NCI-H2227 treated with DMSO at 0.1 percent for 48 hours (cell line): ENCODE measurements at places on chromosomes 5 and 9.
A peak's percentile ranks its signal among the peaks of the same experiment; 100 is the strongest.

DNA sequence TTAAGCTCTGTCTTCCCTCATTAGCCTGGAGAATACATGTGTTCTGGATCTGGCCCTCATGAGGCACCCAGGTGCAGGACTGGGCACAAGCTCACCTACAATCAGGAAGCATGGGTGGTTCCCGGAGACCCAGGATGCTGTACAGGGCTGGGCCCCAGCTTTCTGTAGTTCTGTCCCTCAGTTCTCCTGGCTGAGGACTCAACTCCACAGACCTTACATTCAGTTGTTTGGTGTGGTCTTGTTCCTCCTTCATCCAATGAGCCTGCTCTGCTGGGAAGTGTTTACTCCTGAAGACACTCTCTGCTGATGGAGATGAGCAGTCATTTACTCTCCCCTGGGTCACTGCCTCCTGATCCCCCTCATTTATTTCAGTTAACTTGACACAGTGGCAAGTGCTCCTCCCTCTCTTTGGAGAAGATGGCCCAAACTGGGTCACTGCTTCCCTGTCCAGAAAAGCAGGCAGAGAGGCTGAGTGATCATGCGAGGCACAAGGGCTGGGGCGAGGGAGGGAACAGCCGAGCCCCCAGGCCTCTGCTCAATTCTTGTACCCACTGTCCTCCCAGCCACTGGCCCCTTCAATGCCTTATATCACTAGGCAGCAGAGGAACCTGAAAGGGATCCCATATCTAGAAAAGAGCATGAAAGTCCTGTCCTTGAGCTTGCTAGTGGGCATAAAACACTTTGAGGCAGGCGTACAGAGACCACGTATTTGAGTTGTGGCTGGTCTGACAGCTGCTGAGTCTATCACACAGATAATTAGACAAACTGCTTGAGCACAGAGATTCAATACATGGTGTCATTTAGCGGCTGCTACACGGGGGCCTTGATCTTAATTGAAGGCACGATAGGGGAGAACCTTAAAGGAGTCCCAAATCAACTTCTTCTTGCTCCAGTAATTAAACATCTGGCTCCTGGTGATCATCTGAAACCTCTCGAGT is 221.7 kb downstream of the FSTL4 start:
- no peak for DNase-seq

DNA sequence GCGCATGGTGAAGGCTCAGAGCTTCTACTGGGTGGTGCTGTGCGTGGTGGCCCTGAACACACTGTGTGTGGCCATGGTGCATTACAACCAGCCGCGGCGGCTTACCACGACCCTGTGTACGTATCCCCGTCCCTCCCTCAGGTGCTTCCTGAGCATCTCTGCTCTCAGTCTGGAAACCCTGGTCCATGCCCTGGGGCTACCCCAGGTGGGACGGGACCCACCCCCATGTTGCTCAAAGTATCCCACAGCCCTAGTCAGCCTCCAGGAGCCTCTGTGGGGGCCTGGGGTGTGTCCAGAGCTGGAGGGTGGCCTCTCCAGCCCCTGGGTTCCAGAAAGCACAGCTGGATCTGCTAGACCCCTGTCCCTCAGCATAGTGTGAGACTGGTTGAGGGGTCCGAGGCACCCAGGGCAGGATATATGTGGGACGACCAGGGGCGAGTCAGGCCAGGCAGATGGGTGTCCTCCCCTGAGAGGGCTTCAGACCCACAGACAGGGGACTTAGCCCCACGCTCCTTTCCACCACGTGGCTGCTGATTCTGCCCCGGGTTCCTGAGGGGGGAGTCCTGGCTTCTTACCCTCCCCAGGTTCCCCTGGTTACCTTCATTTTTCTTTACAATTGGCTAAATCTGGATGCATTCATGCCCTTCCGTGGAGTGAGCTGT is 94.0 kb downstream of the CACNA1B start:
- DNase-seq, result no peak

- DNase-seq, result no peak
These were observed 99.9 kb downstream of the GTF3C4 start for GRCh38 chr9:132769906-132770769.

- DNase-seq, result no peak
These were observed 37.0 kb downstream of the MRPS30 start for GRCh38 chr5:44845777-44846176.

GRCh38 chr9:99778308-99778707 is 43.4 kb upstream of the NR4A3 start:
- DNase-seq, result no peak

- DNase-seq, result no peak
These were observed 265.7 kb upstream of the EDIL3 start for GRCh38 chr5:84650429-84650828.

GRCh38 chr5:130260481-130260880 is 356.2 kb downstream of the CHSY3 start:
- DNase-seq, result no peak

- DNase-seq, result no peak
These were observed 1023.1 kb upstream of the DMAC1 start for GRCh38 chr9:8822667-8823025.

DNA sequence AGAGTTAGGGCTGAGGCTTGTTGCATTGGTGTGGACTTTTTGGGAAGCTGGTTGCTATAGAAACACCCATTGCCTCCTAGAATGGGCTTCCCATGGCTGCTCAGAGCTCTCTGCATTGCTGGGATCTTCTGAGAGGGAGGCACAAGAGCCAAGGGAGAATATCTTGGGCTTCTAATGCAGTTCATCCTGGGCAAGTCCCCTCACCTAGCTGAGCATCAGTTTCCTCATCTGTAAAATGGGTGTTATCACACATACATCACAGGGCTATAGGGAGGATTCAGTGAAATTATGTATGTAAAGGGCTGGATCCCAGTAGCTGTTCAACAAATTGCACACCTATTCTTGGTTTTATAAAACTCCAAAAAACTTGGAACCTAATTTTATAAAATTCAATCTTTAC is 106.1 kb upstream of the ALDH1B1 start:
- DNase-seq, result no peak

DNA sequence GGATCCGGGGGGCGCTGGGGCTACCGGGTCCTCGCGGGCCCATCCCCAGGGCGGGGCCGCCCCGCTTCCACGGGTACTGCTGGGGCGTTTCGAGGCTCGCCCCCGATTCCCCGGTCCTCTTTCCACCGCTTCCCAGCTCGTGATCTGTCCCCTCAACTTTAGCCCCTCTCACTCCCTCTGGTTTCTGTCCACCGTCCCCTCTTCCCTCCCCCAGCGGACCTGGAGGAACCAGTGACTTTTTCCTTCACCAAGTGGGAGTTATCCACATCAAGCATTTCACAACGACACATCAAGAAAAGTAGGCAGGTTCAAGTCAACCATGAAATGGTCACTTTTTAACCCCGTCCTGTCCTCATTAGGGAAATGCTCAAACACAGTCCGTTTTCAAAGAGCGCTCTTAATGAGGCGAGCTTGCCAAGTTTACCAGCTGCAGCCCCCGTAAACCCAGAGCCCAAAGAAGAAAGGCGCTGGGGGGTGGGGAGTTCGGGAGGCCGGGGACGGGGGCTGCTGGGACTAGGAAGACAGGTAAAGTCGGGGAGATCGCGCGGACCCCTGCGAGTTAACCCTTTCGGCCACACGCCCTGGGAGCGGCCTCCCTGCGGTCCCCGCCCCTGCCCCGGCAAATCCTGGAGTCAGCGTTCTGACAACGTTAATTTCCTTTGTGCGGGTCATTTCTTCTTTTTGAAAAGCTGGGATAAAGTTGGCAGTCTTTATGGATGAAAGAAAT is 2.1 kb upstream of the NFIB start:
- DNase-seq, result peak; percentile 33

- no peak for DNase-seq
These were observed 42.0 kb downstream of the ARHGEF28 start for GRCh38 chr5:73668017-73668416.

- DNase-seq, result no peak
These were observed 470 bp downstream of the BAG1 start for GRCh38 chr9:33264003-33264472.

DNA sequence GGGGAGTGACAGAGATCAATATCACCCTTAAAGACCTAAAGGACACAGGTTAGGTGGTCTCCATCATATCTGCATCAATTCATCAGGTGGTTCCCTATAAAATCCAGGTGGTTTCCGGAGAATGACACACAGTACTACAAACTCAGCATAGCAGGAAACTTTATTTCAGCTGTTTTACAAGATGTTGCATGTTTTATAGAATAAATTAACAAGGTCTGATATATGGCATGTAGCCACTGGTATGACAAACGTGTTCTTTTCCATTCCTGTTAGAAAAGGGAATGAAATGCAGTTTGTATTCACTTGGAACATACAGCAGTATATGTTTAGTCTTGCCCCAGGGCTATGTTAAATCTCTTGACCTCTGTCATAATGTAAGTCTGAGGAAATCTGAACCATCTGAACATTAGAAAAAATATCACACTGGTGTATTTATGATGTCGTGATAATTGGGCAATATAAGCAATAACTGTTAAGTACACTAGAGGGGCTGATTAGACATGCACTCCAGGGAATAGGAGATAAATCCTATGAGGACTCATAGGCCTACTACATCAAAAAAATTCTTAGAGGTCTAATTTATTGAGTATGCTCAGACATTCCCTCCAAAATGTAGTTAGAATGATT is 42.2 kb upstream of the TNFSF8 start:
- no peak for DNase-seq

DNA sequence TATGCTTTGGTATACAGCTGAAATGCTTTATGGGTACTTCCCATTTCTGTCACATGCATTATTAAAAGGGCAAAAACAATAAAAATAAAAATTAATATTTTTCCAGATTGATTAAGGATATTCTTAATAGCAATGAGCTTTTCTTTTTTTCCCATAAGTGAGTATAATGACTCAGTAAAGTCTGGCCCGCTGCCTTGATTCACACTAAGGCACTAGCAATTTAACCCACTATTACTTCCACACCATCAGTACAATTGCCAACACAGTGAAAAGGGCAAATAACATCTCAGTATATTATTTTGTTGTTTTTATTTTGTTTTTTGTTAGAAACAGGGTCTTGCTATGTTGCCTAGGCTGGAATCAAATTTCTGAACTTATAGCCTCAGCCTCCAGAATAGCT is 150.1 kb downstream of the RNF180 start:
- no peak for DNase-seq

GRCh38 chr5:72368271-72368670 is 48.1 kb downstream of the PTCD2 start:
- DNase-seq, result no peak

DNA sequence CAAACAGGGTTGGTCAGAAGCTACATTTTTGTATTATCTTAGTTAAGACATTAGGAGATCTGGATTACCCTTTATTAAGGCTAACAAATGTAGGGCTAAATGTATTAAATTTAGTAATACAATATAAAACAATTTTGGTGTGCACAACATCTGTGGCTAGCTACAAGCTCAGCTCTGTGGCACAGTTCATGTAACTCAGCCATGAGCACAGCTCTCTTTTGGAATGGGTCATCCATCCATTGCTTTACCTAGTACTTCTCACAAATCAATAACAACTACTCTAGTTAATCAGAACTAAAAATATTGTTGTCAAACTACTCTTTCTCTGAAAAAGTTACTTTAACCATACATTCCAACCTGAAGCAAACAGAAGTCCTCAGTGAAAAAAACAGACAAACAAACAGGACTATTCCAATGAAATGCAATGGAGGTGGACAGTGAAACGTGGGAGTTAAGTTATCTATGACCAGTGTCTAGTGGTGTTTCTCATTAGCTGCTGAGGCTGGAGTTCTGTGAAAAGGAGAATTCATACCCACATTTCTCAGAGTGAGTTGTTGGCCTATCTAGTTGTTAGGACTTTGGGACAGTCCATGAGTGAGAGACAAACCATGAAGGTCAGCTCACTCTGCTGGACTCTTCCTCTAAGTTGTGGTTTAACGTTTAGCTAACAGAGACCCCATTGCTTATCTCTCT is 55.1 kb downstream of the PIP5K1B start:
- DNase-seq, result no peak

- no peak for DNase-seq
These were observed 264.3 kb upstream of the MVB12B start for GRCh38 chr9:126062158-126062886.

DNA sequence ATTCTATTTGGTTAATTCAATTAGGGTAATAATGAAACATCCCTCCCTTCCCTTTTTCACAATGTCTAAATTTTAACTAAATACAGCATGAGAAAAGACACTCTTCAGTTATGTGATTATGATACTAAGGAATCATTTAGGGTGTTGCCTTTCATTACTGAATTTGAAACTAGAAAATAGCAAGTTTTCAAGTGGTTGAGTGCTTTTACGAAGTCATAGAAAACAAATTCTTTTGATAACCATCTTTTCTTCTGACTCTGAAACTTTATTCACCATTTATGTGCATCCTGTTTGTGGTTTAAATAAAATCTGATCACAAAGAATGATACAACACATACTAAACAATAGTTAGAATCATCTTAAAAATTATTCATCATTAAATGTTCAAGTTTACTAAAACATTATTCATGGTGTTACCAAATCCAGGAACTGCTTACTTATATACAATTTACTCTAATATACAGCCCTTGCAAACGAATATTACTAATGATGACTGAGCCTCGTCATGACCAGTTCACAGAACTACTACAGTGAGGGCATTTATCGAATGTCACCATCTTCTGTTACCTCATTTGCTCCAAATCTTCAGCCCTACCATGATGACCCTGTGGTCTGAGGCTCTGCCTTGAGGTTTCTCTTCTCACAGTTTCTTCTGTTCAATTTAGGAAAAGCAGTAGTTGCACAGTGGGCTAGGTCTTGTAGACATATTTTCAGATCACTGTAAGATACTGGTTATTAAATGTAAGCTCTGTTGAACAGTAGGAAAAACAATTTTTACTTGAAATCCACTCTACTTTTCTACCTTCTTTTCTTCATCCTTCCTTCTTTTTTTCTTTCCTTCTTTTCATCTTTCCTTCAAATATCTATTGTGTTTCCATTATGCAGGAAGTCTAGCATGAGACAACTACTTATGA is 18.3 kb upstream of the IL9 start:
- no peak for DNase-seq

- no peak for DNase-seq
These were observed 26.6 kb downstream of the SGTB start for GRCh38 chr5:65695162-65695755.

- DNase-seq, result no peak
These were observed 38.4 kb upstream of the SMIM15 start for GRCh38 chr5:61200582-61201155.

DNA sequence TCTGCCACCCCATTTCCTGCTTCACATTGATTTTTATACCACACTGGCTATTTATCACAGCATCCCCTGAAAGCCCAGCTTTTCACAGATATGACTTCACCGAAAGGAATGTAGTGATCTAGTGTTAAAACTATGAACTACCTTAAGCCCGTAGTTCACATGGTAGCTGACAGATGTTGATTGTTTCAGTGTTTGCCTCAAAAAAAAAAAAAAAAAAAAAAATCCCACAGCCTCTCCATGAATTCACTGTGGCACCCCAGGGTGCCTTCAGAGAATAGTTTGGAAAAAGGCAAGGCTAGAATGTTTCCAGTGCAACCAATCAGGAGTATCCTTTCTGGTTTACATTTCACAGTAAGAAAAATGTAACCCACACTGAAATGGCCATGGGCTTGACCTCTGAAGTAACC is 37.1 kb downstream of the GLIS3 start:
- DNase-seq, result no peak

- no peak for DNase-seq
These were observed at the start of gene TRIM52 for GRCh38 chr5:181260720-181261319. Gene TRIM52 (minus strand): TSS chr5:181261143. CDS start chr5:181260813, 330 bp downstream.

GRCh38 chr9:25350011-25350410 is 328.2 kb downstream of the TUSC1 start:
- no peak for DNase-seq

- no peak for DNase-seq
These were observed 121.2 kb upstream of the LIFR start for GRCh38 chr5:38677636-38678035.
